Cardiac fibroblast (primary cell): ENCODE measurements at places on chromosomes 16 and 17.

- DNase-seq, result peak; percentile 23
These were observed 58.7 kb downstream of the EFCAB5 start for GRCh38 chr17:30000001-30000754.

DNA sequence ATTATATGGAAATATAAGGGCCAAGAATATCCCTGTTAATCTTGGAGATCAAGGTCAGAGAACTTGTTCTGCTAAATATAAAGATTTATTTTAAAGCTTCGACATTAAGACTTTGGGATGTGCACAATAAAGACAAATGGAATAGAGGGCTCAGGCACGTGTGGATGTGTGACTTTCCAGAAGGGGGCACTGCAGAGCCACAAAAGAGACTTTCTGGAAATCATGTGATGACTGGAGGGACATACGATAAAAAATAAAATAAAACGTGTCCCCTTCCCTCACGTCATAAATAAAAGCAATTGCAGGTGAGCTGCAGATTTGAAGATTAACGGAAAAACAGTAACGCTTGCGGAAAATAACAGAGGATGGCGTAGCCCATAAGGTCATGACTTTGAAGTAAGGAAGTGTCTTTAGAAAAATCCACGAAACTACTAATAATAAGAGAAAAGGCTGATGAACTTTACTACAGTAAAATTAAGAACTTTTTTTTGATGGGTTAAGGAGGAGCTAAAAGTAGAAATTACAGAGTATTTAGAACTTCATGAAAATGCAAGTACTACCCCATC, 9.4 kb upstream of the ENGASE start:
- peak; percentile 50 for DNase-seq

DNA sequence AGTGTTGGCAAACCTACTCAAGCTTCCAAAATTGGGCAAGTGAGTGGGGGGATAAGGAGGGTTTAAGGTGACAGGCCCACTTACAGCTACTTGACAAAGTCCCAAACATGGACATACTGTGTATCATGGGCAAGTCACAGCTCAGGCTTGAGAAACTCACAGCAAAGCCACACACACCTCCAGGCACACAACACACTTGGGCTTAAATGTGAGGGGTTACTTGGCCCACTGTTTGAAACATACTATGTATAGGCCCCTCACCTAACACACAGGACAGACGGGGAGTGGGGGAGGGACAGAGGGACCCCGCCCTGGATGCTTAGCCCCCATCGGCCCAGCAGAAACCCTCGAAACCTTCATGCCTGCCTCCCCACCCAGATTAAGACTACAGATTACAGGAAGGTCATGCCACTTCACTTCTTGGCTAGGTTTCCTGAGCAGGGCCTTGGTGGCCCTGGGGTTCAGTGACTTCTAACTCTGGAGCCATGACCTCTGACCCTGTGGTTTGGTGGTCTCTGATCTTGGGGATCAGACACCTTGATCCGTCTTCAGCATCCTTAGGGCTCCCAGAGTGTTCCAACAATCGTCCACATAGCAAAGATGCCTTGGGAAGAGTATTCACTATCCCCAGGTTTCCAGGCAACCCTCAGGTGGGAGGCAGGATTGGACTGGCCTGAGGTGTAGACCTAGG, 2.3 kb upstream of the SAMD14 start:
- no peak for DNase-seq

- DNase-seq, result peak; percentile 94
These were observed 2.5 kb upstream of the CCL2 start for GRCh38 chr17:34252444-34253138.

- peak; percentile 70 for DNase-seq
These were observed 16.4 kb upstream of the SMIM36 start for GRCh38 chr17:55527540-55528118.

- DNase-seq, result peak; percentile 71
These were observed at the start of gene TPPP3 for GRCh38 chr16:67393111-67393787. Gene TPPP3 (minus strand): TSS chr16:67393498. CDS start chr16:67391111, 2,387 bp downstream.

- no peak for DNase-seq
These were observed 21.1 kb downstream of the STH start for GRCh38 chr17:46020023-46020761.

DNA sequence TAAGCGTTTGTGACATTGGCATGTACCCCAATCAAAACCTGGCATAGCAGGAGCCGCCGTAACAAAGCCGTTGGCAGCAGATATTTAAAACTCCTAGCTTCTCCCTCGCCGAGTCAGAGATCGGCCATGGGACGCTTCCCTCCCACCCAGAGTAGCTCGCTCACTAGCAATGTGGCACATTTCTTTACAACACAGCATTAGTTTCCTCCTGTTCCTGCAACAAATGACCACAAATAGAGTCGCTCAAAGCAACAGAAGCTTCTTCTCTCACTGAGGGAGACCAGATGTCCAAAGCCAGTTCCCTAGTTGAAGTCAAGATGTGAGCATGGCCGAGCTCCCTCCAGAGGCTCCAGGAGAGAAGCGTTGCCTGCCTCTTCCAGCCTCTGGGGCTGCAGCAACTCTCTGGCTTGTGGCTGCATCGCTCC, 106.7 kb downstream of the RBFOX3 start:
- no peak for DNase-seq

GRCh38 chr17:81660441-81660840, 4.1 kb upstream of the PDE6G start:
- no peak for DNase-seq

GRCh38 chr17:36105781-36106492, 2.3 kb downstream of the CCL4 start:
- DNase-seq, result no peak

DNA sequence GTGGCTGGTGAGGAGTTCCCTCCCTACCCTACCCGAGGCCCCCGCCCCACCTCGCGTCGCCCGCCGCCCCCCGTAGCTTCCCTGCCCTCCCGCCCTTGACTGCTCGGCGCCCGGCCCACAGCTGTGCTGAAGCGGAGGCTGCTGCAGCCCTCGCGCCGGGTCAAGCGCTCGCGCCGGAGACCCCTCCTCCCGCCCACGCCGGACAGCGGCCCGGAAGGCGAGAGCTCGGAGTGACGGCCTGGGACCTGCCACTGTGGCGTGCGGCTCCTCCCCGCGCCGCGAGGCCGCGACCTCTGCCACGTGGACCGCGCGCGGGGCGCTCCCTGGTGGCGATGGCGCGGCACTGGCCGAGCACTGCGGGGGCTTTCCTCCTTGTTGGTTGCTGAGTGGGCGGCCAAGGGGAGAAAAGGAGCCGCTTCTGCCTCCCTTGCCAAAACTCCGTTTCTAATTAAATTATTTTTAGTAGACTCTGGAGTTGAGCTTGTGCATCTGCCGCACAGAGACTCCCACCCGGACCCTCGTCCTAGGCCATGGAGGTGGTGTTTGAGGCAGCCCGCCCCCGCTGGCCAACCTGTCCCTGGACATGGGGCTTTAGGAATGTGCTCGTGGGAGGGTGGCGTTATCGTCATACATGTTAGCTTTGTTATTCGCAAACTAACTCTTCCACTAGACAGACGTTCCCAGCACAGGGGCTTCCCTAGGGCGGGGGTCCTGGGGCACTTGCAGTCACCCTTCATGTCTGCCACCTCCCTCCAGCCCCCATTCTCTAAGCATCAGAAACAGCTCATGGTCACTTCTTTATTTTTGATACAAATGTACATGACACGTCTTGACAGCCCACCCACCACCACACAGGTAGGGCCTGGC, 4.4 kb downstream of the TP53I13 start:
- DNase-seq, result peak; percentile 68

DNA sequence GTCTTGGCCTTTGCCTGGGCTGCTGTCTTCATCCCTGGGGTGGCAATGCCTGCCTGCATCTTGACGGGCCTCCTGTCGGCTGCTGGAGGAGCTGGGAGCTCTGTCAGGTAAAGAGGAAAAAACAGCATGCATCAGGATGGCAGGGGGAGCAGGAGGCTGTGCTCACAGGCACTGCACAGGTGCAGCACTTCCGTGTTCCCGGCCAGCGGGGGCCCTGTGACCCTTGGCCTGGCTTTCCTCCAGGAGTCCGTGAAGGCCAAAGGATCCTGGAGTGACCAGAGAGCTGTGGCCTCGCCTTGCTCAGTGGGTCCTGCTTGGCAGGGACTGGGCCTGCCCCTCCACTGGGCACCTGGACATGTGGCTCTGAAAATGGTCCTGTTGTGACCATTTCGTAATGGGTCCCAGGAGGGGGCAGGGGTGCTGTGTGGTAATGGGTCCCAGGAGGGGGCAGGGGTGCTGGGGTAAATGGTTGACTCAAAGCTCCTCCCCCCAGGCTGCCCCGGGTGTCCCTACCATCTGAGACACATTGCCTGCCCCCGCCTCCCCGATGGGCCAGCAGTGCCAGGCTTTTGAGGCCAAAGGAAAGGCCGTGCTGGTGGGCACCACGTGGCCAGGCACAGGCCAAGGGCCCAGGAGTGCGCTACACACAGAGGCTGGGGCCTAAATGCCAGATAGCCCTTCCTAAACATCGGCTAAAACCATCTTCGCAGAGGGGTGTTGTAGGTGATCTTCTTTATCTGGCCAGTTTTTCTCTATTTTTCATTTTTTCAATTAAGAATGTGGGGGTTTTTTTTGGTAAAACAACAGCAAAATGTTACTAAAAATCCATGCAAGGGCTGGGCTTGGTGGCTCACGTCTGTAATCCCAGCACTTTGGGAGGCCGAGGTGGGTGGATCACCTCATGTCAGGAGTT, 4.0 kb upstream of the FASN start:
- DNase-seq, result no peak

DNA sequence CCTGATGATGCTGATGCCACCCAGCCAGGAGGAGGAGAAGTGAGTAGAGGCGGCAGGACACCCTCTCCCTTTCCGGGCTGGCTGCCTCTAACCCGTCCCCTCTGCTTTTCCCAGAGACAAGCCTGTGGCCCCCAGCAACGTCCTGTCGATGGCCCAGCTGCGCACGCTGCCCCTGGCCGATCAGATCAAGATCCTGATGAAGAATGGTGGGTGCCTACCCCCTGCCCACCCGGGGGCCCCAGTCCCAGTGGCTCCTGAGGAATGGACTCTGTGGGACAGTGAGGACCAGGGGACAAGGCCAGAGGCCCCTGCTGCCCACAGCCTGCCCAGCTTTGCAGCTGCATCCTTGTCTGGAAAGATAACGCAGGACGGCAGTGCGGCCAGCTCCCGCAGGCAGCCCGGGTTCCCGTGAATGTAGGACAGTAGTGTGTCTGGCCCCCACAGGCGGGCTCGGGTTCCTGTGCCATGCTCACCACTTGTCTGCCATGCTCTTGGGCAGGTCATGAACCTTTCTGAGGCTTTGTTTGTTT, 19.9 kb downstream of the POLR3E start:
- no peak for DNase-seq

DNA sequence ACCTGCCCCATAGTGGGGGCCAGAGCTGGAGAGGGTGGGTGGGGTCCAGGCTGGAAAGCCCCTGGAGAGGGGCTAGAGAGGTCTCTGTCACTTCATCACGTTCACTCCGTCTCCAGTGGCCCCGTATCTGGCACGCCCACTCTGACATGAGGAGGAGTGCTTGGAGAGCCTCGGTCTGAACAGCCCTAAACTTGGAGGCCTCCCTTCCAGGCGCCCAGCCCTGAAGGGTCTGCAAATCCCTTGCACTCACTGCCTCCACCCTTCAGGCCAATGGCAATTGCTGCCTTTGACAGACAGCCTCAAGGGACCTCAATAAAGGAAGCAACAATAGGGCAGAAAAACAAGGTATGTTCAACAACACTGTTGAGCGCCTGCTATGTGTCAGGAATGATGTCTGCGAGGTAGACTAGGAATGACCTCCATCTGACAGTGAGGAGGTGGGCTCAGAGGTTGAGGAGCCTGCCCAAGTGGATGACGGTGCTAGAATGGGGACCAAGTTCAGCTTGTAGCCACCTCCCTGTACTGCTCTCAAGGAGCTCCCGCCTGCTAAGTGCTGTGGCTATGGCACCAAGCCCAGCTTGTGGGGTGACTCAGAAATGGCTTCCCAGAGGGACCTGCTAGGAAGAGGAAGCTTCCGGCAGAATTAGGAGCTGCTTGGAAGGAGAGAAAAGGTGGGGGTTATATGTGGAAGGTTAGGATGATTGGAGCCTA, 2.9 kb upstream of the EPX start:
- DNase-seq, result peak; percentile 93

GRCh38 chr17:43779145-43780125, 658 bp upstream of the DUSP3 start:
- DNase-seq, result no peak

DNA sequence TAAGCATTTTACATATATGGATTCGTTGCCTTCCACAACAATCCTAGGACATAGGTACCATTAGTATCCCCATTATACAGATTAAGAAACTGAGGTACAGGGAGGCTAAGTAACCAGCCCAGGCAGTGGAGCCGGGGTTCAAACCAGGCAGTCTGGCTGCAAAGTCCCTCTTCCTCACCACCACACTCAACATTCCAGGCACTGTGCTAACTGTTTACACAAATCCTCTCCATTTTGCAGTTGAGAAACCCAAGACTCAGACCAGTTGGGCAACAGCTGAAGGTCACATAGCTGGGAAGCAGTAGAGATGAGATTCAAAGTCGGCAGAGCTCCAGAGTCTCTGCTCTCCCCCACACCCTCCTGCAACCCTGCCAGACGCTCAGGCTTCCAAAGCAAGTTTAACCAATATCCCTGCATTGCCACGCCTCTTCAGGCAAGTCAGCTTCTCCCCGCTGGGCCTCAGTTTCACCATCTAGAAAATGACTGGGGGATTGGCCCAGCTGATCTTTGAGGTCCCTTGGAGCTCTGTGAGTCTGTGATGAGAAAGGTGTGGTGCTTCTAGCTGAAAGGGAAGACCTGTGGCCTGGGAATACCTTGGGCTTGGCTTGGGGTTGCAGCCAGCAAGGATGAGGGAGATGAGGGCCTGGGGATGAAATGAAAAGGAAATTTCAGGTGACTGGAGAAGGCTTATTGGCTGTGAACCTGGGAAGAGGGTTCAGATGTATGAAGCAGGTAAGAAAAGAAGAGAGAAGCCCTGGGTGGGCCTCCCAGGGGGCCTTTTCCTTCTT, 14.0 kb downstream of the CCR7 start:
- DNase-seq, result peak; percentile 99

DNA sequence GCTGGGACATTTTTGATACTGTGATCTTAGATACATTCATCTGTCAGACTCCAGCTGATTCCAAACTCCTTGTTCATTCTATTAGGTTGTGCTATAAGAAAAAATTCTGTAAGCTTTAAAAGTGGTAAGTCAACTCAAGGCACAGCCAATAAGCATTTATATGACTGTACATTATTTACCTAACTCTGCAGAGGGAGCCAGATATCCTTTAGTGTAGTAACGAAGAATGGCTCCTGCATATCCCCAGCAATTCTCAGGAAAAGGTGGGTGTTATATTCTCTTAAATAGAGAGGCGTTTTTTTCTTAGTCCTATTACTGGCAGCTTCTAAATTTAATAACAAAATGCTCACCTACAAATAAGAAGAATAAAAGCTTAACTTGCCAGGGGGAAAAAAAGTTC, 374.3 kb upstream of the GOT2 start:
- DNase-seq, result no peak

- DNase-seq, result no peak
These were observed 3.0 kb upstream of the ZCCHC14 start for GRCh38 chr16:87495578-87496446.

GRCh38 chr16:7343243-7343642, 10.6 kb downstream of the RBFOX1 start:
- DNase-seq, result no peak

DNA sequence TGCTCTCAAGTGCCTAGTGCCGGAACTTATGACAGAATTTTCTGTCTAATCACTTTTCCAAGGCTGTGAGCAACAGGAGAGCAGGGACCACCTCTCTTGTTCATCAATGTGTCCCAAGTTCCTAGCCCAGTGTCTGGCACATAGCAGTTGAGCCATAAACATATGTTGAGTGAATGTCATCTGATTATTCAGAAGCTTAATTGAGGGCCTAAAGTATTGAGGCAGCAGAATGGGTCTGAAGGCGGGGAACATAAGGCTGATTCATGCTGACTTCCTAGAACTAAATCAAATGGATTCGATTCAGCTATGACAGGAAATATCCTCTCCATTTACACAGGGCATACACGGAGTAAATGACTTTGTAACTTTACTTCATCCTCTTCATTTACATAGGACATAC, 438.0 kb upstream of the ZFHX3 start:
- DNase-seq, result no peak
